ENCODE measurements at places on chromosomes 1 and 21. TPM values are rescaled to one million over a fixed set of nuclear protein-coding genes. Genes with fewer than 3 reads are reported as not detected.

DNA sequence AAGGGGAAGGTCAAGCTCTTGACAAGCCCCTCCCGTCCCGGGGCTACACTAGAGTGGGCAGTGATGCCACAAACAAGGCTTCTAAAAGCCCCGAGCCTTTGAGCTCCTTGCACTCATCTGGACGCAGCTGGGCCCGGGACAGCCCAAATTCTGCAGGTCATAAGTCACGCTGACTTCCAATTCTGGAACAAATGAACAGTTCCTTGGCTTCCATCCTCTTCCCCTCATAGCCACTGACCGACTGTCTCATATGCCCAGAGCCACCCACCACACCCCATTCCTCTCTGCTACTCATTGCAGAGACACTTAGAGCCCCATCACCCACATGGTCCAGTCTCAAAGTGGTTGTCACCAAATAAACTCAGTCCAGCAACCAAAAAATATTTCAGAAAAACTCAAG, 32.8 kb upstream of the PRELP start:
- no peaks in the 10 kb centered on the region for H3K36me3 ChIP-seq
- no peaks in the 10 kb centered on the region for H3K27me3 ChIP-seq
- no peak for DNase-seq

MAN1C1 gene
- 45.0 TPM for total RNA-seq

MSH4 gene
- 0.17 TPM for total RNA-seq

HES2 gene
- total RNA-seq, result not detected

DNASE2B gene
- not detected for total RNA-seq

DNA sequence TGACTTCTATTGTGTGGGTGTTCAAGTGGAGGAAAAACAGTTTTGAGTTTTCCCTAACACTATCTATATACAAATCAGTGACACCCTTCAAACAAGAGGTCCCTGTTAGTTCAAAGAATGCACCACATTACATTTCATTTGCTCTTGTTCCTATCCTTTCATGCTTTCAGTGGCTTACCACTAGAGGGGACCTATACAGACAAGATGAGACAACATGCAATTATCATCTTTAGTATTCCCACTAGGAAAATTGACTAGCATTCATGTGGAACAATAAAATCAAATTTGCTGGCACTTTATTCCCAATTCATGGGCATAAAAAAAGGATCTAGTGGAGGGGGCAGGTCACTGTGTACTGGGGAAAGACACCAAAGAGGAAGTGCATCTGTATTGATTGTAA, 13.3 kb upstream of the SIPA1L2 start:
- no peak overlapping the region for H3K4me3 ChIP-seq
- H3K36me3 ChIP-seq, result no peaks in the 10 kb centered on the region
- no peak for DNase-seq
- no peak overlapping the region for H3K27ac ChIP-seq
- no peaks in the 10 kb centered on the region for H3K4me1 ChIP-seq

DNA sequence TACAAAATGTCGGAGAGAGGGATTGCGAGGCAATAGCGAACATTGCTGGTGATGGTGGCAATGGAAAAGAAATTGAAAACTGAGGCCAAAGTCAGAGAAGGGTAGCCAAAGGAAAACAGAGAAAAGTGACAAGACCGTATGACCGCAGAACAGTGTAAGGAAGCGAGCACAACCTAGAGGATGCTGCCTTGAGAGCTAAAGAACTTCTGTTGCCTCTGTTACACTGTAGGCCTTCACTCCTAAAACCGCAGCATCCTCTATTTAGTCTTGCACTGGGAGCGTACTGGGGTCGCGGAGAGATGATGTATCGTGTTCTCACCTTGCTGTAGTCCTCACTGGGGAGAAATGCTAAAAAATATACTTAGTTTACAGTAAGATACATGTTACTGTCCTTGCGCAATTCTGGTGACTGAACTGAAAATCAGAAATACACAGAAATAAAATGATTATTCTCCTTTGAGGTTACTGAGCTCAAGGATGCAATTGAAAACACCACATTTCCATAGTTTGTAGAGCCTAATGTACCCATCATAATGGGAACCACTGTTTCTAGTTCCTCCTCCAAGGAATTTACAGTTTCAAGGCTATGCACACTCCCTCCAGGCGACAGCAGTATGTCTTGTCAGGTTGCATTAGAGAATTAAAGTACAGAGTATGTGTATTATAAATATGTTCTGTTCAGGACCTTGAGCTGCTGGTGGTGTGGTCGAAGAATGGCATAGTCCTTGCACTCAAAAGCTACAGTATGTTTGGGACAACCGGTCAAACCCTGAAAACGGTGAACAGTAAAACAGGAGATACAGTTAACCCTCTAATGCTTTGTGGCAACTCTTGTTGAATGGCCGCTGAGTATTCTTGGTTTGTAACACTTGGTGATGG, 1.3 kb downstream of the NEK7 start:
- H3K4me3 ChIP-seq, result peak overlapping the region; percentile 73
- H3K36me3 ChIP-seq, result no peaks in the 10 kb centered on the region
- H3K27ac ChIP-seq, result peak overlapping the region; percentile 100

DNA sequence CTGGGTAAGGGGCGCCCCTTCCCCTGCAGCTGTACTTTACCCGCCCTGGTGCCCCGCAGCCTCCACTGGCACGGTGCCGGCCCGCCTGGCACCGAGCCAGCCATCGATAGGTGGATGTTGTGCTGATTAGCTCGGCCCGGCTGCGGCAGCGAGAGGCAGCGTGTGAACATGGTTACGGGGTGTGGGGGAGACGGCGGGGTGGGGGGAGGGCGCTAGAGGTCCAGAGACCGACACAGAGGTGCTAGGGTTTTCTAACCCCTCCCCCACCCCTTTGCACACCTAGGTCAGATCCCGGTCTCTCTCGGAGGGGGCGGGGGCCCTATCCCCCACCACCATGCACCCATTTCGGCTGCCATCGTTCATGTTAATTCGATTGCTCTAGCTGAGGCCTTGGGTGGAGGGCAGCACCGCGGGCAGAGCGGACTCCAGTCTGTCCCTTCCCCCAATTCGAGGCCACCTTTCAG, 6.7 kb downstream of the EFNA4 start:
- peak overlapping the region; percentile 29 for H3K4me3 ChIP-seq
- peaks cover 14% of the 10 kb centered on the region for H3K4me1 ChIP-seq
- no peaks in the 10 kb centered on the region for H3K27me3 ChIP-seq
- peak overlapping the region; percentile 51 for H3K27ac ChIP-seq
- peaks cover 32% of the 10 kb centered on the region for H3K36me3 ChIP-seq
- no peak for DNase-seq

DNA sequence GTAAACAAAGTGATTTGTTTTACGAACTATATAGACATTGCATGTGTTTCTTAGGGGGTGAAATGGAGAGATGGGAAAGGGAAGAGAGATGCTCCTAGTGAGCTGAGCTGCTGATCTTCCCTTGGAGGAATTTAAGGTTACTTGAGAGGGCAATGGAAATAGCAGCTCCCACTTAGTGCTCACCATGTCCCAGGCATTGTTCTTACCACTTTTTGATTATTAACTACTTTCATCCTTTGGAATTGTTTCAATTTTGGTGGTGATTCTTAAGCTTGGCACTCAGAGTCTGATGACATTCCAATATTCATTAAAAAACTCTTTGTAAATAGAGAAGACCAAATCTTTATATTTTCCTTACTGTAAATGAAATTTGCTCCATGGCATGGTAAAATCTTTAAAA, 124.9 kb downstream of the ITSN1 start:
- no peak overlapping the region for H3K27ac ChIP-seq
- no peaks in the 10 kb centered on the region for H3K4me1 ChIP-seq
- H3K4me3 ChIP-seq, result no peak overlapping the region

CD1B gene
- total RNA-seq, result not detected

HHAT gene
- total RNA-seq, result 8.8 TPM

DNA sequence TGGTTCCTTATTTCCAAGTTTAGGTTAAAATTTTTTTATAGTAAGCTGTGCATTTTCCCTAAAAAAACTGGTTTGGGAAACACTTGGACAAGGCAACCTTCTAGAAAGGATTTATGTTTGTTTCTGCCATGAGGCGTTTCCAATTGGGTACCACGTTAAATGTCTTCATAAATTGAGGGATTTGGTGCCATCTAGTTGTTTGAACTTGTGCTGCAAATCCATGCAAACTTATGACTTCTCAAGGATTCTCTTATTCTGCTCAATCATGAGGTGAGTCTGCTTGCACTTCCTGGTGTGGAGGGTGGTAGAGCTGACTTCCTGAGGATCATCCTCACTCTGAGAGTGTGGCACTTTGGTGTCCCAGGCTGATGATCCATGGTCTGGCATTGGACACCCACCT, 123.3 kb downstream of the PCNX2 start:
- no peak overlapping the region for H3K4me3 ChIP-seq
- no peak for DNase-seq
- H3K27ac ChIP-seq, result no peak overlapping the region
- peaks cover 8% of the 10 kb centered on the region for H3K36me3 ChIP-seq
- no peaks in the 10 kb centered on the region for H3K4me1 ChIP-seq

DNA sequence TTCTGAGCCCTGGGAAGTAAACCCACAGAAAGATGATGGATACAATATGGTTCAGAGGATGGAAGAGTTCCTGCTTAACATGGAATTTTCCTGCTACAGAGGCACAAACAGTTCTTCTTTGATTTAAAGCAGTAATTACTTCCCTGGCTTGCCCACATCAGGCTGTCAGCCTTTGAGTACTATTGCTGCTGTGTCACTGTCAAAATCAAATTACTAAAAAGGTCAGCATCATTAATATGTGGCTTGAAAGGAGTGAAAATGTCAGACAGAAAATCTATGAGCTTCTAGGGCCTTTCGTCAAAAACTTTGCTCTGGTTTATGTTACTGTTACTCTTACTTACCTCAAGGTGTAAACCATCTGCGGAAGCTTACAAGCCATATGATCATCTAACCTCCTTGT, 98.6 kb upstream of the DPT start:
- H3K27ac ChIP-seq, result no peak overlapping the region
- no peak overlapping the region for H3K4me3 ChIP-seq
- DNase-seq, result no peak
- H3K36me3 ChIP-seq, result no peaks in the 10 kb centered on the region
- H3K27me3 ChIP-seq, result no peaks in the 10 kb centered on the region

RGS8 gene
- not detected for total RNA-seq

DNA sequence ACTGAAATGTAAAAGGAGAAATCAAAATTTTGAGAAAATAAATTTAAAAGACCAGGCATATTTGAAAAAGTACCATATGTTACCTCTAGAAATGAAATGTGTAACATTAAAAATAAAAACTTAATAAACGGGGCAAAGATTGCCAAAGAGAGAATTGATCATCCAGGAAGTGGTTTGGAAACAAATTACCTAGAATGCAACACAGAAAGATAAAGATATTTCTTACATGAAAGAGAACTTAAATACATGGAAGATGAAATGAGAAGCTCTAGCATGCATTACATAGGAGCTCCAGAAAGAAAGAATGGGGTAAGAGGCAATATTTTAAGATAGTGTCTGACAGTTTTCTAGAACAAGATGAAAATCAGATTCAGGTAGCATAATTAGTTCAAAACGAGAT, 235.9 kb upstream of the IRF2BP2 start:
- no peak overlapping the region for H3K27ac ChIP-seq
- peaks cover 25% of the 10 kb centered on the region for H3K4me1 ChIP-seq
- H3K36me3 ChIP-seq, result no peaks in the 10 kb centered on the region
- no peaks in the 10 kb centered on the region for H3K27me3 ChIP-seq

DNA sequence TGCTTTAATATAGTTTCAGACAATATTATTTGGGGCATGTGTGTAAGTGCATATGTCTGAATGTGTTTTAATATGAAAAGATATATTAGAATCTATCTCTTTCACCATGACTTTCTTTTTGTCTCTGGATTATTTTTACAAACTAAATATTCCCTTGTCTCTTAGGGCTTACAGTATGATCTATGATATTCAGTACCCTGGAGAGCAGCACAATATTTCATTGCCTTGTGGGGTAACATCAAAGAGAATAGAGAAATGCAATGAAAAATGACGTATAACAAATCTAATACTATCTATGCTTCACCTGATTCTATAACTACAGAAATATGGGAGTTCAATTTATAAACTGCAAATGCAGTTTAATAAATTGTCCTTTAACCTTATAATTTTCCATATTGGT, 2084.5 kb downstream of the MRPL39 start:
- no peaks in the 10 kb centered on the region for H3K4me1 ChIP-seq
- no peaks in the 10 kb centered on the region for H3K27me3 ChIP-seq
- H3K36me3 ChIP-seq, result no peaks in the 10 kb centered on the region

- DNase-seq, result no peak
- H3K36me3 ChIP-seq, result no peaks in the 10 kb centered on the region
- H3K27ac ChIP-seq, result no peak overlapping the region
- no peaks in the 10 kb centered on the region for H3K4me1 ChIP-seq
- H3K4me3 ChIP-seq, result no peak overlapping the region
- no peaks in the 10 kb centered on the region for H3K27me3 ChIP-seq
Observed at GRCh38 chr1:192713921-192714320, 78.0 kb downstream of the RGS13 start.

GRCh38 chr1:246583056-246583440, 16.8 kb downstream of the CNST start:
- no peak for DNase-seq
- no peaks in the 10 kb centered on the region for H3K27me3 ChIP-seq
- peaks cover 33% of the 10 kb centered on the region for H3K4me1 ChIP-seq

- H3K36me3 ChIP-seq, result no peaks in the 10 kb centered on the region
- H3K27ac ChIP-seq, result no peak overlapping the region
- no peak for DNase-seq
- H3K4me1 ChIP-seq, result no peaks in the 10 kb centered on the region
- H3K27me3 ChIP-seq, result no peaks in the 10 kb centered on the region
- H3K4me3 ChIP-seq, result no peak overlapping the region
Observed at GRCh38 chr1:85607126-85607920, 26.8 kb downstream of the CCN1 start.

GRCh38 chr1:200886594-200886993, 8.1 kb upstream of the INAVA start:
- peaks cover 17% of the 10 kb centered on the region for H3K4me1 ChIP-seq
- no peaks in the 10 kb centered on the region for H3K27me3 ChIP-seq
- no peak for DNase-seq
- H3K4me3 ChIP-seq, result no peak overlapping the region
- H3K36me3 ChIP-seq, result no peaks in the 10 kb centered on the region

- no peaks in the 10 kb centered on the region for H3K4me1 ChIP-seq
- no peak within 1 kb of the TSS for H3K27ac ChIP-seq
- H3K36me3 ChIP-seq, result no peaks in the 10 kb centered on the region
- peak; percentile 47 for DNase-seq
- H3K4me3 ChIP-seq, result no peak within 1 kb of the TSS
- H3K27me3 ChIP-seq, result no peaks in the 10 kb centered on the region
Observed at GRCh38 chr1:150507912-150508864, at the start of gene ECM1. TSS of gene ECM1 (plus strand) at chr1:150508109. CDS start at chr1:150508210, 101 bp downstream.

LENEP gene
- total RNA-seq, result not detected

DNA sequence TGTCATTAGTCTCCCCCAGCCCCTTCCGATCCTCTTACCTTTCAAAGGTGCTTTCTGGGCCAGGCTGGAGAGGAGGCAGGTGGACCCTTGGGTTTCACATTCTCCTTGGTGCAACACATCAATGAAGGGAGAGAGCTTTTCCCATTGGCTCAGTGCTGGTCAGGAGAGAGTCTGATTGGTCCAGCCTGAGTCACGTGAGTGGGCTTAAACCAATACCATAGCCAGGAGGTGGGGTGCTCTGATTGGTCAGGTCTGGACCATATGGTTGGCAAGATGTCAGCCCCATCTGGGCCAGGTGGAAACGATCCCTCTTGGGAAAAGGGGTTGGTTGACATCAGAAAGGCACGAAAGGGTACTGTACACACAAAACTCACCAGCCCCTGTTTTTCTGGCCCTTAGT, 44.8 kb upstream of the ABCG1 start:
- H3K36me3 ChIP-seq, result no peaks in the 10 kb centered on the region
- no peak overlapping the region for H3K27ac ChIP-seq
- DNase-seq, result no peak

OPRD1 gene
- total RNA-seq, result not detected

Measured in spleen (tissue), 13 donors.